ENCODE measurements at places on chromosomes 3 and 15. TPM values are rescaled to one million over a fixed set of nuclear protein-coding genes. Genes with fewer than 3 reads are reported as not detected.

Gene RASL12
- total RNA-seq: 5.5 TPM

Gene USP4
- total RNA-seq: 39.7 TPM

Gene IQCF5
- total RNA-seq: not detected

Gene RAB8B
- 61.5 TPM for total RNA-seq

Gene CCR1
- 1.6 TPM for total RNA-seq

Gene ATP8B4
- 15.3 TPM for total RNA-seq

Gene SYNPR
- 6.1 TPM for total RNA-seq

Gene FAH
- 9.9 TPM for total RNA-seq

DNA sequence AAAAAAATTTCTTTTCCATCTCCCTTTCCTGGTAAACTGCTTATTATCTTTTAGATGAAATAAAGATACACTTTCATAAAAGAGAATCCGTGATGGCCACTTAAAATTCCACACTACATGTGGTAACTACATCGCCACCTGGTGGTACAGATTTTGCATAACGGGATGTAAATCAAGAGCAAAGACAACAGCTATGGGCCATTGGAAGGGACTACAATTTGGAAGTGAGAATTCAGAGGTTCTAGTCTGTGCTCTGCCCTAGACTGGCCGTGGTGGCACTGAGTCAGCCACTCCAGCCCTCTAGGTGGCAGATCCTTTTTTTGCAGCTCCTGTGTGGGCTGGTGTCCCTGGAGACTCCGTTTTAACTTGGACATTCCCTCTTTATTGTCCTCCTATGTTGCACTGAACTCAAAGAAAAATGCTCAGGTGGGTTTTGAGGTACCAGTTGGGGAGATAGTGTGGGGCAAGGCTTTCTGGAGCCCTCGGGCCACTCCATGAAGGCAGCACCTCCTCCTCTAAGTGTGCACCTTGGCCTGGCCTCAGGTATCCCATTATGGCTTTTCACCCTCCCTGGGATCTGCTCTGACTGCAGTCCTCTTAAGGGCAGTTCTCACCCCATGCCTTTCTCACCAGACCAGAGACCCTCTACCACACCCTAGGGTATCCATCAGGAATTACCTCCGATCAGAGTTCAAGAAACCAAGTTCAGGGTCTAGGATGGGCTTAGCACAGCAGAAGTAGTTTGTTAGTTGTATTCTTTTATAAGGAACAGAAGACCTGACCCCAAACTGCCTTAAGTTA is 54.9 kb downstream of the SPSB4 start:
- peak; percentile 55 for DNase-seq

DNA sequence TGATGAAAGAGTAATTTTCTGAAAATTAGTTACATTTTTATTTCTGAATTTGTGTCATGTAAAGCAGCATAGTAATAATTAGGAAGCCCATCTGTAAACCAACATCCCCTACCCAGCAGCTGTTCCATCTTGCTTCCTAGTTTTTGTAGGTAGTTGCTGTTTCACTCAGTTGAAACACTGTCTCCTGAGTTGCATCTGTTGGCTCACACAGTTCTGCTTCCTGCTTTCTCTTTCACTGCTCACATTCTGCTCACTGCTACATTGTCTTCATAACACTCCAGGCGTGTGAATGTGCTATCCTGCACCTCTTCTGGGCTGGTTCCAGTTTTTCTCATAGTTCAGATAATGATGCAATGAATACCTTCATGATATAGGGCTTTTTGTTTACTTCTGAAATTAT is 123.4 kb downstream of the EPHB1 start:
- no peak for DNase-seq

DNA sequence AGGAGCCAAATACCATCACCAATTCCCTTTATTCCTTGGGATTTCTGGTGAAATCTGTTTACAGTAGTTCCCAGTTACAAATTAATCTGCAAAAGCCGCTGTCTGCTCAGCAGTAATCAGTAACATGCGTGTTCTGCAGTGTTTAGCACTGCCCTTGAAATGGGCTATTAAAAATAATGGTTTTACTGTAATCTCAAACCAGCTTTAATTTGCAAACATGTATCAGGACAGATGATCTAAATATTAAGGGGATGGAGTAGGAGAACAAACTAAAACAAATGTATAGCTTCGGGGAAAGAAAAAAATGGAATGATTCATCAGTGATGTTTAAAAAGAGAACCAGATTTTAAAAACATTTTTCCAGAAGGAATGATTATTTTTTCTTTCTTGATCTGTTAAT is 513.2 kb downstream of the MECOM start:
- DNase-seq: no peak

DNA sequence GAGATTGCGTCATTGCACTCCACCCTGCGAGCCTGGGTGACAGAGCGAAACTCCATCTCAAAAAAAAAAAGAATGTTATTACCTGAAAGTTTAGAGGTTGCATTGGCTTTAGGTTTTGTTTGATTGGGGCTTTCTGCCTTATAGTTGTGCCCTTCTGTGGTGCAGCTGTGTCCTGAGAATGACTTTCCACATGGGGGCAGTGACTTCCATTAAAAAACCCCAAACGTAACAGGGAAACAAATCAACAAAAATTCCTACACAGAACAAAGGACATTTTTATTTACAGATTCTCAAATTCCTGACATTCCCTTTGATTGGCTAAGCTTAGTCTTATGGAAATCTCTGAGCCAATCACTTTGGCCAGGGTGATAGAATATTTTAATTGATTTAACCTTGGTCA is 154.1 kb upstream of the GPR149 start:
- no peak for DNase-seq

DNA sequence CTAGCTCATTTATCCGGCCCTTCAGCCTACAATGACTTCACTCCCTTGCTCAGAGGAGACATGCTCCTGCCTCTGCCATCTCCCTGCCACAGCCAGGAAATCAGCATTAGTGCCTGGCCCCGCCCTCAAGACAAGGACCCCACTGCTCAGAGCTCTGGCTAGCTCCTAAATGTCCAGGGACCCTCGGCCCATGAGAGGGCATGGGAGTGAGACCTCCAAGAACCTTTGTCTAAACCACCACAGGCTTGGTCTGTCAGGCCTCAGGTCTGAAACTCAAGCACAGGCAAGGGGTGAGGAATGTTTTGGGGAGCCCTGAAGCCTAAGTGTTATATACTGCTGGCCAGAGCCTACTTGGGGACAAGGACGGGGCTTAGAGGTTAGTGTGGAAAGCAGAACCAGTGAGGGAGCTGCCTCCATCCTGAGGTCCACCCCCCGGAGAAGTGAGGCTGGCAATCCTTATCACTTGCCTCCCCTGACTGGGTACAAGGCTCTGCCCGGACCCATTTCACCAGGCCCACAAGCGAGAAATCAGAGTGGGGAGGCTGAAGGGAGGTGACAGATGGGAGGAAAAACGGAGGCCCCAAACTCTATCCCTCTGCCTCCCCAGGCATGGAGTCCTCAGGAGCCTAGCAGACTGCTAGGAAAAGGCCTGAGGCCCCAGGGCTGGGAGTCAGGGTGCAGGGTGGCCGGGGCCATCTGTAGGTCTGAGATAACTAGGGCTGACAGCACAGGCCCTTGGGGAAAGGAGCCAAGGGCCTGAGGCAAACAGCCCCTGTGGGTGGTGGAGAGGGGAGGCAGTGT is 18.8 kb downstream of the SHF start:
- DNase-seq: no peak

DNA sequence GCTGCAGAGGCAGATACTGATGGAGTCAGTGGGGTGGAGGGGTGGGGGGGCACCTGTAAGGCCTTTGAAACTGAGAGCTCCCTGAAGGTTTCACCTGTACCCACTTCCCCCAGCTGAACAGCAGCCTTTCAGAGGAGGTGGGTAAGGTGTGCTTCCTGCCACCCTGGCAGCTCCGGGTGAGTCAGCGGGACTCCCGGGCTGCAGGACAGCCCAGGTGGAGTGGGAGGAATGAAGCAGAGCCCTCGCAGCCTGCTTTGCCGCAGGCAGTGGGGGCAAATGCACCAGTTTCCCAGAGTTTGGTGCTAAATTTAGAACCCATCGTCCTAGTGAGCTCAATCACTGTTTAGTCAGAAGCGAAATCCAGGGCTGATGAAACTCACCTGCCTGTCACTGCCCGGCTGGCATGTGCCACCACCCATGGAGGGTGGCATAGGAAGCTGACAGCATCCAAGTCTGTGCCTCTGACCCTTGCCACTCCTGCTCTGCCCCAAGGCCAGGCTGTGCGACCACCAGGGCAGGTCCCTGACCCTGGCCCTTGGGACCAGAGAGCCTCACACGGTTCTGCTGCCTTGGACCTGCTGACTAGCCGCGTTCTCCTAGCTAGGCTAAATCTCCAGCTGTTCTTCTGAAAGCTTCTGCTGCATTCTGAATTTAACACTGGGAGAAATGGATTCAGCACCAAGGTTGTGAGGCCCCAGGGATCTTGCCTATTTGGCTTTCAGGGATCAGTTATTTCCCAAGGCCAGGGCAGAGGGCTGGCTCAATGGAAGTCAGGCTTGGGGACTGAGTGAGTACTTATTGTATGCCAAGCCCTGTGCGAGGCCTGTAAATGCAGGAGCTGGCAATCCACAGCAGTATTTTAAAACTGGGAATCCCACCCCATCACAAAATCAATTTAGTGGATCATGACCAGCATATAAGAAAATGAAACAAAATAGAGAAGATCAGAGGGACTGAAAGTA is 67.3 kb upstream of the RASGRF1 start:
- DNase-seq: no peak

DNA sequence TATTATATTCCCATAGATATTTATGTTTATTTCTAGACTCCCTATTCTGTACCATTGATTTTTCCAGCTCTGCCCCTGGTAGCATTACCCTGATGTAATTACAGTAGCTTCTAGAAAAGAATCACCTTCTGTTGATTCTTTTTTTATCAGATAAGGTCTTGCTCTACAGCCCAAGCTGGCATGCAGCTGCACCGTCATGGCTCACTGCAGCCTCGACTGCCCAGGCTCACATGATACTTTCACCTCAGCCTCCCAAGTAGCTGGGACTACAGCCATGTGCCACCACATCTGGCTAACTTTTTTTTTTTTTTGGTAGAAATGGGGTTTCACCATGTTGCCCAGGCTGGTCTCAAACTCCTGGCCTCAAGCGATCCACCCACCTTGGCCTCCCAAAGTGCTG is 41.8 kb downstream of the SLC24A1 start:
- DNase-seq: no peak

GRCh38 chr3:141411251-141411771 is 43.0 kb downstream of the ZBTB38 start:
- no peak for DNase-seq

GRCh38 chr3:149620291-149621020 is 37.4 kb downstream of the WWTR1 start:
- DNase-seq: no peak

- DNase-seq: no peak
These were observed 43.5 kb upstream of the CTNNB1 start for GRCh38 chr3:41155834-41156233.

DNA sequence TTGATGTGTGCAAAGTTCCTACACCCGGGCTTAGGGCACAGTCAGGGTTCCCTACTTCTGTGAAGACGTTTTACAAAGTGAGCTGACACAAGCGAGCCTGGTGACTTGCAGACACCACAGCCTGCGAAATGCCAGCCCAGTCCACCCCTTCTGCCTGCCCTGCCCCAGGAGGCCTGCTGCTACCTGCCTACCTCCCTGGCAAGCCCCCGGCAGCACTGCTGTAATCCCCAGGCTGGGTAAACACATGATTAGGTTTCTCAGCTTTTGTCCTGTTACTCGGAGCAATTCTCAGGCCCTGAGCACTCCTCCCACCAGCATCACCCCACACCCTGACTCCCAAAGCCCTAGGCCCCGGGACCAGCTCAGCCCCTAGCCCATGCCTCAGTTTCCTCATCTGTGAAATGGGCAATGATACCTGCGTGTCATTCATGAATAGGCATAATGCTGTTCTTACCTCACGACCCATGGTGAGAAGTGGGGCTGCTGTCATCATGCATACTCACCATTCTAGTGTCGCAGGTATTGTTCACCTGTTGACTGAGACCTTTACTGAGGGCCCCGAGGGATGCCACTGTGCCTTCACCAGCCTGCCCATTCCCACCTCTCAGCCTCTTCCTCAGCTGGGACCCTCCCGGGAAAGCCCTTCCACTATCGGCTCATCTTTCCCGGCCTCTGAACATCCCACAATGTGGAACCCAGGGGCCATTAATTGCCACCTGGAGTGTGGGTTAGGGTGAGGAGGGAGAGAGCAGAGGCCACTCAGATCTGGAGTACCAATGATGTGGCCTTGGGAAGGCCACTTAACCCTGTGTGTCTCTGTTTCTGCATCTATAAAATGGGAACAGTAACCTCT is 31.5 kb upstream of the SLC6A6 start:
- no peak for DNase-seq

DNA sequence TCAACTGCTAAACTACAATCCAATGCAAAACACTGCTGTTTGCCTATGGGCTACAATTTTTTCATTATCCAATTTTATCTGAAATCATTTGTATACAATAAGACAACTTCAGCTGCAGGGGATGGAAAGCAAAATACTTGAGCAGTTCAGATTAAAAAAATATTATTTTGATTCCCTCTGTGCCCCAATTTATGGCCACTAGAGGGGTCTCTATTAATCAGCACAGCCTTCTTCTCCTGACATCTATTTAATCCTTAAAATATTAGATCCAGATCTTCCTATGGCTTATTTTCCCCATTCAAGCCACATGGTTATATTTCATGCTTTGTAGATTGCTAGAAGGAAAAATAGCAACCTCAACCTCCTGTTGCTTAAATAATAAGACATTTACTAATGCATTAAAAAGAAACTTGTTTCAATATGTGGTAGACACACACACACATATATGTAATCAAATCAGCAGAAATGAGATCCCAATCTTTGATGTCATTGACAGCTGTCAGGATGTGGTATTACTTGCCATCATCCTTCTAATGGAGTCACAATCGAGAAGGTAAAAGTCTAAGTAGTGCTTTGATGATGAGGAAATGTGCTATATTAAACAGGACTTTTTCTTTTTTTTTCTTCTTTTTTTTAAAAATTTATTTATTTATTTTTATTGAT is 104.2 kb downstream of the P2RY1 start:
- no peak for DNase-seq

DNA sequence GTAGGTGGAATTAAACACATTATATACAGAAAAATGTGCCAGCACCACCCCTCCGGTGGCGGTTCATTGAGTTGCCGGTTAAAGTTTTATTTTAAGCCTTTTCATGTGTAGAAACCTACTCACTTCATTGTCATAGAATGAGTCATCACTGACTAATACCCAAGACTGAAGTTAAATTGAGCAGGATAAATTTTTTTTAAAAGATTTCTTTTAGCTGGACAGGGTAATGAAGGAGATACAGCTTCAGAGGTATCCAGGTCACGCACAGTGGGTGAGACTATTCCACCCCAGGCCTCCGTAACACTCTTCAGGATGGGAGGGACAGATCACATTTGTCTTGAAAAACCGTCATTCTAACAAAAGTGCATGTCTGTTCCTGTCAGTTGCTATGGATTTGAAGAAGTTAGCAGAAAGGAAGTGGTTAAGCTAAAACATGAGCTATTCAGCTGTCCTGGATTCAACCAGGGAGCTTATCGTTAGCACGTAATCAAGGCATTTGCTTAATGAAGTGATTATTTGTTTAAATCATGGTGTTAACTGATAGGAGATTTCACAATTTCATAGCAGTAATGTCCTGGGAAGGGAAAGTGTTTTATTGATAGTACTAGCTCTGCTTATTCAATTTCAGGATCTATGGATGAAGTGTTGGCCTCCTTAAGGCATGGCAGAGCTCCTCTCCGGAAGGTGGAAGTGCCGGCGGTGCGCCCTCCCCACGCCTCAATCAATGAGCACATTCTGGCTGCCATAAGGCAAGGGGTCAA is 23.4 kb downstream of the WHAMM start:
- DNase-seq: no peak

- DNase-seq: no peak
These were observed 45.7 kb downstream of the B3GNT5 start for GRCh38 chr3:183298701-183299153.
